ENCODE measurements at places on chromosomes 4 and X.

DNA sequence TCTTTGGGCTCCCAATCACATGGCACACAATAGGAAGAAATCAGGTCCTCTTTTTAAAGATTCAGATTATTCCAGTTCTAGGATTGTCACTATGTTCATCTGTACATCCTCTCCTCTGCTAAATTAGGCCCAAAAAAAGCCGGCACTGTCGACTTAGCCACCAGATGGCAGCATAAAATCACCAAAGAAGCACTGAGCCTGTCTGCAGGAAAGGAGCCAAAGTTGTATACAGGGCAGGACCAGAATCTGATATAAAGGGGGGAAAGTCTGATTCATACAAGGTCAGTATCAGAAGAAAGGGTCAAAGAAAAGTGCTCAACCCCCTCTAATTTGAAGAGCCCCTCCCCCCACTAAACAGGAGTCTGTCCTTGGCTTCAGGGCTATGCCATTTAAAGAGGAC, 292.5 kb downstream of the CHIC1 start:
- DNase-seq, result peak; percentile 30

GRCh38 chr4:53620956-53621355, 29.7 kb upstream of the LNX1 start:
- no peak for DNase-seq

GRCh38 chrX:39961441-39961840, 136.3 kb downstream of the BCOR start:
- no peak for DNase-seq

DNA sequence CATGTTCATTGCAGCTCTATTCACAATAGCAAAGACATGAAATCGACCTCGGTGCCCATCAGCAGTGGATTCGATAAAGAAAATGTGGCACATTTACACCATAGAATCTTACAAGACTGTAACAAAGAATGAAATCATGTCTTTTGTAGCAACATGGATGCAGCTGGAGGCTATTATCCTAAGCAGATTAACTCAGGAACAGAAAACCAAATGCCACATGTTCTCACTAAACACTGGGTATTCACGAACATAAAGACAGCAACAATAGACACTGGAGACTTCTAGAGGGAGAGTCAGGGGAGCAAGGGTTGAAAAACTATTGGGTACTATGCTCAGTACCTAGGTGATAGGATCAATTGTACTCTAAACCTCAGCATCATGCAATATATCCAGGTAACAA, 180.5 kb downstream of the PPP1R2C start:
- DNase-seq, result no peak

- DNase-seq, result no peak
Observed at GRCh38 chr4:67743194-67743593, 11.0 kb downstream of the GNRHR start.

GRCh38 chrX:66731398-66731797, 92.5 kb upstream of the EDA2R start:
- no peak for DNase-seq

GRCh38 chr4:93018806-93019205, 715.0 kb downstream of the GRID2 start:
- no peak for DNase-seq

- no peak for DNase-seq
Observed at GRCh38 chrX:24204331-24204730, 54.8 kb downstream of the ZFX start.

DNA sequence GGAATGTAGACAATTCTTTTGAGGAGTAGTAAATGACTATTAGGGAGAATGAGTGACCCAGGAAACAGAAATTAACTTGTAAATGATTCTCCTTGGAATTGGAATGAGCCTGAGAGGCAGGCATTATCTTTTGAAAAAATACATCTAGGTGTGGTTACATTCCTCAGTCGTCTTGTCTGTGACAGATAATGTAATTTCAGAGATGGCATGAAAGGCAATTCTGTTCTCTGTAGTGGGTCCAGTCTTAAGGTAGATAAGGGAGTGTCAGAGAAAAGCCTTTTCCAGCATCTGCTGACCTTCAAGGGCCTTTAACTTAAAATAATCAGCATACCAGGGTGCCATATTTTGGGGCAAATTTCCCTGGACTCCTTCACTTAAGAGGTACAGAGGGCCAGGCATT, 35.1 kb downstream of the HERC6 start:
- DNase-seq, result no peak

GRCh38 chrX:140190441-140191108, 225.3 kb upstream of the CXorf66 start:
- DNase-seq, result no peak

DNA sequence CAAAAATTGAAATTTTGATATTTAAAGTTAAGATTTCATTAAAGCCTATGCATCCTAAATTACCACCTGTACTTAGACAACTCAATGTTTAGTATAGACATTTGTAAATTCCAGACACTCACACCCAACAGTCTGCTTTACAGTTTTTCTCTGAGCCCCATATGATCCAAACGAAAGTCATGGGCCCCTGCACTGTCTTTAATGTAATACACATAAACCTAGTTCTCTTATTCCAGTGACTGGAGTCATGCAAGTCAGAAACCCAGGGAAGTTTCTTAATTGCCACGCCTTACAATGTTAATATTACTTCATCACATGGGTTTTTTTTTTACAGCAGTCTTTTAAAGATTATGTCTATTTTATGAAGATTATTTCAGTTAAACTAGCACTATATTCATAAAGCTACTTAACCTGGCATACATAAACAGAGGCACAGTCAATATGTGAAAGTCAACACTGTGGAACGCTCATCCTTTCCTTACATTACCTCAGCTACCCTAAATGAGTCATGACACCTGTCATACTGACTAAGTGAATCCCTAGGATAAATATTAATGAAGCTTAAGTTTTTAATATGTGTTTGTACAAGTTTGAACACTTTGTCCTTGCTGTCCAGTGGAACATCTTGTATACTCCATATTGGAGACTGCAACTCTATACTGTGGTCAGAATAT, 67.7 kb upstream of the H2AZ1 start:
- DNase-seq, result peak; percentile 93

GRCh38 chrX:46831765-46832327, 5.0 kb upstream of the RP2 start:
- DNase-seq, result peak; percentile 87
